ENCODE measurements at places on chromosomes 7 and 10. TPM values are rescaled to one million over a fixed set of nuclear protein-coding genes. Genes with fewer than 3 reads are reported as not detected.

Gene PHYHIPL
- 12.0 TPM for total RNA-seq

Gene GRM3
- total RNA-seq: not detected

Gene SFXN2
- 17.3 TPM for total RNA-seq

Gene POLR2J2
- total RNA-seq: 10.5 TPM

Gene TUBB8
- total RNA-seq: not detected

Gene EPHB6
- total RNA-seq: 17.4 TPM

Gene NPFFR1
- 0.09 TPM for total RNA-seq

Gene COG5
- total RNA-seq: 45.7 TPM

Gene ABCC2
- 2.3 TPM for total RNA-seq

Gene GCK
- total RNA-seq: 0.25 TPM

Gene TFPI2
- 42.5 TPM for total RNA-seq

- DNase-seq: no peak
- no peak overlapping the region for H3K27ac ChIP-seq
- no peaks in the 10 kb centered on the region for H3K4me1 ChIP-seq
- no peaks in the 10 kb centered on the region for H3K36me3 ChIP-seq
- no peak overlapping the region for H3K4me3 ChIP-seq
These were observed 13.7 kb upstream of the NODAL start for GRCh38 chr10:70455213-70455630.

DNA sequence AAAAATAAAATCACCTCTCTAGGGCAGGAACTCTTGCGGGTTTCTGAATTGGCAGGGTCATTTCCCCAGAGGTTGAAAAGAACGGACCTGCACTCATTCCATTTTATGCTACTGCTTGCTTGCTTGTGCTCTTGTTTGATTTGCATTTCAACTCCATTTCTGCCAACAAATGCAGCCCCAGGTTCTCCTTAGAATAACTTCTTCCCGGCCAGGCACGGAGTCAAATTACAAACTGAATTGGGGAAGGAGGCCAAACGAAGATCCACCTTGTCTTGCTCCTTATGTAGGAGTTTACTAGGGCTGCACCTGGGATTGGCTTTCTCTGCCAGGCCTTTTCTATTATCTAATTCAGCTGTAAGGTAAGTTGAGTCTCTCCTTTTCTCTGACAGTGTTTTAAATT is 79.6 kb downstream of the HGF start:
- H3K4me1 ChIP-seq: no peaks in the 10 kb centered on the region
- no peak overlapping the region for H3K27ac ChIP-seq
- H3K27me3 ChIP-seq: no peaks in the 10 kb centered on the region

- no peaks in the 10 kb centered on the region for H3K27me3 ChIP-seq
- H3K4me3 ChIP-seq: no peak overlapping the region
- H3K27ac ChIP-seq: no peak overlapping the region
- H3K4me1 ChIP-seq: peaks cover 2% of the 10 kb centered on the region
- DNase-seq: no peak
These were observed 18.6 kb upstream of the ADRB1 start for GRCh38 chr10:114024876-114025610.

GRCh38 chr10:80894797-80895467 is 357.2 kb downstream of the SH2D4B start:
- no peak overlapping the region for H3K4me3 ChIP-seq
- H3K27me3 ChIP-seq: no peaks in the 10 kb centered on the region
- H3K36me3 ChIP-seq: no peaks in the 10 kb centered on the region
- no peak overlapping the region for H3K27ac ChIP-seq
- no peaks in the 10 kb centered on the region for H3K4me1 ChIP-seq

GRCh38 chr10:26621889-26622711 is 75.4 kb upstream of the PDSS1 start:
- no peaks in the 10 kb centered on the region for H3K36me3 ChIP-seq
- H3K4me3 ChIP-seq: no peak overlapping the region
- no peaks in the 10 kb centered on the region for H3K4me1 ChIP-seq
- peaks cover 2% of the 10 kb centered on the region for H3K27me3 ChIP-seq

DNA sequence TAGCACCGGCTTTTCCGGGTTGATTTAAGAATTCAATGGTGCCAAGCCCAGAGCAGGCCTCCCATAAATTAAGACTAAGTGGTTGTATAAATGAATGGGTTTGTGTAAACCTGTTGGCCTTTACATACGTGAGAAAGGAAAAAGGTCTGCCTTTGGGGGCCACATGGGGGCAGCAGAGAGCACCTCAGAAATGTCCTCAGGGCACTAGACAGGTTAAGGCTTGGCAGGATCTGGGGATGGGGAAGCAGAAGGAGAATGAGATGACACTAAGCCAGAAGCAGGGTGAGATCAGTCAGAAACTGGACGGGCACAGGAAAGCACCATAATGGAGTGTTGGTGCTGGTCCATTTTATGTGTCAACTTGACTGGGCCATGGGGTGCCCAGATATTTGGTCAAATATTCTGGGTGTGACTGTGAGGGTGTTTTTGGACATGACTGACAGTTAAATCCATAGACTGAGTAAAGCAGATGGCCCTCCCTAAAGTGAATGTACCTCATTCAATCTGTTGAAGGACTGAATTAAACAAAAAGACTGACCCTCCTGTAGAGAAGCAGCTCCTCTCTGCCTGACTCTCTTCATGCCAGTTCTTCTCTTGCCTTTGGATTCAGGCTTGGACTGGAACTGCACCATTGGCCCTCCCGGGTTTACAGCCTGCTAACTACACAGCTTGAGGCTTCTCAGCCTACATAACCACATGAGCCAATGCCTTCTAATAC is 58.9 kb downstream of the FRMPD2 start:
- H3K4me1 ChIP-seq: no peaks in the 10 kb centered on the region
- no peak overlapping the region for H3K27ac ChIP-seq
- peak; percentile 45 for DNase-seq
- H3K4me3 ChIP-seq: no peak overlapping the region
- H3K36me3 ChIP-seq: no peaks in the 10 kb centered on the region

DNA sequence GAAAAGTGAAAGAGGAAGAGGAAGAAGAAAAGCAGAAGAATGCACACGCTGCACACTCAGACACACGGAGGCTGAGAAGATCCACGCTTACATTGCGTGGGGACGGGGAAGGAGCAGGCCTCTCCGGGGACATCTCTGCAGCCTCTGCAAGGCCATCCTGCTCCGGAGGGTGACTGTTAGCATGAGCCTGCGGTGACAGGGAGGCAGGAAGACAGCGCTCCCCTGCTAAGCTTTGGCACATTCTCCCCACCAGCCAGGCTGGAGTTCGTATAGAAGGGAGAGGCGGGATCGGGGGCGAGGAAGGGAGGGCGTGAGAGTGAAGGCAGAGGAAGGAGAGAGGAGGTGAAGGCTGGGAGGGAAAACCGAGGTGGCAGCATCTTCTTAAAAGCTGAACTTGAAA is 366.0 kb upstream of the SHH start:
- H3K4me3 ChIP-seq: no peak overlapping the region
- H3K27me3 ChIP-seq: no peaks in the 10 kb centered on the region
- H3K27ac ChIP-seq: no peak overlapping the region

- DNase-seq: no peak
- no peaks in the 10 kb centered on the region for H3K27me3 ChIP-seq
- peaks cover 3% of the 10 kb centered on the region for H3K36me3 ChIP-seq
These were observed 77.6 kb downstream of the BICC1 start for GRCh38 chr10:58590152-58590840.

DNA sequence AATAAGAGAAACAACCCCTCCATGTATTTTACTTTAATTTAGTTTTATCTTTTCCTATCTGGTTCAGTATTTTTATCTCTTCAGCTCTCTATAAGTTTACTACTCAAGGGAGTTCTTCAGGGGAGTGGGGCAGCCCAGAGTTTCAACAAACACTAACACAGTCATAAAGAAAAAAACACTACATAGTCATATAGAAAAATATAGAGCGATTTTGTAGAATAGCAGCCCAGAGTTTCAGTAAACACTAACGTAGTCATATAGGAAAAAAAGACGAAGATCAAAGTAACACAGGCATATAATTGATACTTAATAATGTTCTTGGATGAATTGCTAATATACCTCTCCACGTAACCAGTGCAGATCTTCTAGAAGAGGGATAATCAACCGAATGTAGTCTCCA is 54.7 kb downstream of the PON1 start:
- no peak overlapping the region for H3K27ac ChIP-seq
- no peaks in the 10 kb centered on the region for H3K36me3 ChIP-seq

GRCh38 chr7:54544527-54545240 is 2.5 kb downstream of the VSTM2A start:
- H3K27ac ChIP-seq: no peak overlapping the region
- DNase-seq: no peak
- peaks cover 11% of the 10 kb centered on the region for H3K27me3 ChIP-seq
- no peaks in the 10 kb centered on the region for H3K36me3 ChIP-seq

GRCh38 chr7:77245015-77245755 is 45.6 kb upstream of the FGL2 start:
- H3K27ac ChIP-seq: peak overlapping the region; percentile 55
- peak overlapping the region; percentile 63 for H3K4me3 ChIP-seq
- H3K27me3 ChIP-seq: no peaks in the 10 kb centered on the region
- no peaks in the 10 kb centered on the region for H3K36me3 ChIP-seq
- peaks cover 14% of the 10 kb centered on the region for H3K4me1 ChIP-seq

DNA sequence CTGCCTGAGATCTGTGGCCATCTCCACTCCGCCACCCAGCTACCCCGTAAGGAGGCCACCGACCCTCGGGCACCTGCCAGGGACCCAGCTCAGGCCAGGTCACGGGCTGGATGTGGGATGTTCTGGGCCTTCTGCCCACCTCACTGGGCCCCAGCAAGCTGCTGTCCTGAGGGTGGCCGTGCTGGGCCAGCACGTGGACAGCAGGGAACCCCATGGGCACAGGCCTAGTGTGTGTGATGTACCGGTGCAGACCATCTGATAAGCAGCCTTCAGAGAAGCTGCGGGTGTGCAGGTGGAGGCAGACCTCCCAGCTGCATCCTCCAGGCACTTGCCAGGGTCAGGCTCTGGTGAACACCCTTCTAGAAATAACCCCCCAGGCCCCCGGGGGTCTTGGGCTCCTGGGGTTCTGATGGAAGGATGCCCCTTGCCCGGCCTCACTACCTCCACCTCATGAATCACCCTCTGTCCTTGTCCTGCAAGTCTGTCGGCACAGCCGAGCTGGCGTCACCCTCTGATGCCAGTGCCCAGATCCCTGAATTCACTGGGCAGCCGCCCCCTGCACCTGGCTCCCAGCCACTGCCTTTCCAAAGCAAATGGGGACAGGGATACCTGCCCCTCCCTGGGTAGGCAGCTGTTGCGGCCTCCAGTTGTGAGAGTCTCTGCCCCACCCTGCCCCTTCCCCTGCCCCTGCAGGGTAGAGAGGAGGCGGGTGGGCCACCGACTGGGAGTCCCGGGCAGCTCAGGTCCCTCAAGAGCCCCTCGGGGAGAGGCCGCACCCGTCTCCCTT is 139.8 kb downstream of the FAM53B start:
- H3K36me3 ChIP-seq: no peaks in the 10 kb centered on the region
- H3K4me3 ChIP-seq: no peak overlapping the region
- no peaks in the 10 kb centered on the region for H3K4me1 ChIP-seq
- no peak overlapping the region for H3K27ac ChIP-seq

DNA sequence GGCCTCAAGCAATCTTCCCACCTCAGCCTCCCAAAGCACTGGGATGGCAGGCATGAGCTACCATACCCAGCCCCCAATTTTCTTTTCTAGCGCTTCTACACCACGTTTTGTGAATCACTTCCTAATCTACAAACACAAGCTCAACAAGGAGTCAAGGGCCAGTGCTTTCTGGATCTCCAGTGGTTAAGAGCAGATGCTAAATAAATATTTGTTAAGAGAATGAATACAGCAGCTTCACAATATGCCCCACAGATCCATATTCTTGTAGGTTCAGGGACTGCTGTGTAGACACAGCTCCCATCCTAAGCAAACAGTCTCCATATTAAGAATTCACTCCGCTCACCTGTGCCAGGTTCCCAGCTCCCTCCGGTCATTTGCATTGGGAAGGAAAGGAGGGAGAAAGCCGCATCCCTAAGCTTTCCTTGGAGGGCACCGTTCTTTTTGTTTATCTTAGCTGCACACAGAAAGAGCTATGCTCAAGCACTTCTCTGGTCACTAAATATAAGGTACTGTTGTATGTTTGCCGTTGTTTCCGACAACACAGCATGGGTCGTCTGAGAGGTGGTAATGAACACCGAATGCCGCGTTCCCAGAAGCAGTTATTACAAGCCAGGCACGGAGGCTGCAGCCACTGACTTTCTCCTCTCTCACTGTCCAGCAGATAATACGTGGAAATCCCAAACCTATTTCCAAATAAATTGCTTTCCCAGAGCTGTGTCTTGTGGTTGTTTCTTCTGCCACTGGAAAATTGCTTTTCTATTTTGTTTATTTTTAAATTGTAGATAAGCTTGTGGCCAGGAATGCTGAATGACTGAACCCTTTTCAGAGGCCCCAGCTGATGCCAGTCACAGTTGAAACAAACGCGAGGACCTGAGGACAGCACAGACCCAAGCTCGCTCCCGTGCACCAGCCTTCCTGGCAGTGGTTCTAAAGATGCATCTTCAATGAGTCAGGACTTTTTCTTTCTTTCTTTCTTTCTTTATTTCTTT is 217.1 kb downstream of the PRPF18 start:
- H3K4me1 ChIP-seq: no peaks in the 10 kb centered on the region
- H3K27me3 ChIP-seq: no peaks in the 10 kb centered on the region
- no peak overlapping the region for H3K27ac ChIP-seq
- DNase-seq: no peak

DNA sequence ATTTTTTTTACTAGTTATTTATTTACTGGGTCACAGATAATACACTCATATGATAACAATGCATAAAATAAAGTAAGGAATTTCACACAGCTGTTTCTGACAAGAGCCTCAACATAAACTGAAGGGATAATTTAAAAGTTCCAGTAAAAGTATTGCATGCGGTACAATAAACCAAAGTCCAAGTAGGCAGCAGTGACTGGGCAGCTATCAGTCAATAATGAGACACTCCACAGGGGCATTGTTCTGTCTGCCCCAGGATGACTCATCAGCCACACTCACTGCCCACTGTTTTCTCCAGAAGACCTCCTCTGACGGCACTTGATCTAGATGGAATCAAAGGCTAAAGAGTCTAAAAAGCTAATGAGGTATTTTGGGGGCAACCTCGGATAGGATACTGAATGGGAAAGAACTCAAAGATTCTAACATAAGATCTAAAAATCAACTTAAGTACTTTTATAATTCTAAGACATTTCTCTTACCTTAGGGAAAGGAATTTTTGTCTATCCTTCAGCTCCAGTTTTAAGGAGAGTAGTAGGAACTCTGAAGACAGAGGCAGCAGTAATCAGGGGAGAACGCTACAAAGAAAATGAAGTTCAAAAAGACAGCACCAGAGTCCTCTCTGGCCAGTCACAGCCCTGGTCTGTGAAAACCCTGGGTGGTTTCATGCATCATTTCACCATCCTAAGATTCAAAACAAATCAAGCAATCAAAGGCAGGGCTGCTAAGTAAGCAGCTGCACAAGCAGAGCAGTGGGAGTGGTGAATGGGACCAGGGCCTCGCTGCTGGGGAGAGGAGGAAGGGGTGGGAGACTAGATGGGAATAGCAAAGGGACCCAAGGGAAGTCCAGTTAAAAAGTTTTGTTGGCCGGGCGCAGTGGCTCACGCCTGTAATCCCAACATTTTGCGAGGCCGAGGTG is 175.1 kb downstream of the AVL9 start:
- no peak overlapping the region for H3K4me3 ChIP-seq
- H3K4me1 ChIP-seq: no peaks in the 10 kb centered on the region
- no peak for DNase-seq
- H3K36me3 ChIP-seq: no peaks in the 10 kb centered on the region

GRCh38 chr10:474946-475345 is 214.5 kb downstream of the DIP2C start:
- H3K36me3 ChIP-seq: peaks cover 11% of the 10 kb centered on the region
- H3K4me3 ChIP-seq: no peak overlapping the region
- H3K4me1 ChIP-seq: no peaks in the 10 kb centered on the region
- no peak overlapping the region for H3K27ac ChIP-seq

All from kidney (tissue), 22 donors.